ENCODE measurements at places on chromosomes 3 and 15.

- no peak for DNase-seq
Measured at GRCh38 chr3:126438746-126439145, 36.9 kb downstream of the ZXDC start.

DNA sequence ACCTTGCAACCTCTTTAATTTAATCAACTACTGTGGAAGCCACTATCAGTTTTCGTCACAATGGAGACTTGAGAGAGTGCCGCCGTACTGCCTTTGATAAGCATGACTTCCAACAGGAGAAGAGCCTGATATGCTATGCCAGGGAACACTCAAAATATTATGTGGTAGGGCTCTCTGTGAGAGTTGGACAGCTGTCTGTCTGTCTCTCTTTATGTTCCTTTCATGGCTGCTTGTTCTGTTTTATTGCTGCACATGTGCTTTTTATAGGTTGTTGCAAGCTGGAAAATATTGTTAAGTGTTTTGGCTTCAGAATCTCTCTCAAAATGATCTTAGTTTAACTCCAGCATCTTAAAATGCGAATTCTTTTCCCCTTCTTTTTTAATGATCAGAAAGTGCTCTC is 249.4 kb upstream of the RARB start:
- DNase-seq: no peak

DNA sequence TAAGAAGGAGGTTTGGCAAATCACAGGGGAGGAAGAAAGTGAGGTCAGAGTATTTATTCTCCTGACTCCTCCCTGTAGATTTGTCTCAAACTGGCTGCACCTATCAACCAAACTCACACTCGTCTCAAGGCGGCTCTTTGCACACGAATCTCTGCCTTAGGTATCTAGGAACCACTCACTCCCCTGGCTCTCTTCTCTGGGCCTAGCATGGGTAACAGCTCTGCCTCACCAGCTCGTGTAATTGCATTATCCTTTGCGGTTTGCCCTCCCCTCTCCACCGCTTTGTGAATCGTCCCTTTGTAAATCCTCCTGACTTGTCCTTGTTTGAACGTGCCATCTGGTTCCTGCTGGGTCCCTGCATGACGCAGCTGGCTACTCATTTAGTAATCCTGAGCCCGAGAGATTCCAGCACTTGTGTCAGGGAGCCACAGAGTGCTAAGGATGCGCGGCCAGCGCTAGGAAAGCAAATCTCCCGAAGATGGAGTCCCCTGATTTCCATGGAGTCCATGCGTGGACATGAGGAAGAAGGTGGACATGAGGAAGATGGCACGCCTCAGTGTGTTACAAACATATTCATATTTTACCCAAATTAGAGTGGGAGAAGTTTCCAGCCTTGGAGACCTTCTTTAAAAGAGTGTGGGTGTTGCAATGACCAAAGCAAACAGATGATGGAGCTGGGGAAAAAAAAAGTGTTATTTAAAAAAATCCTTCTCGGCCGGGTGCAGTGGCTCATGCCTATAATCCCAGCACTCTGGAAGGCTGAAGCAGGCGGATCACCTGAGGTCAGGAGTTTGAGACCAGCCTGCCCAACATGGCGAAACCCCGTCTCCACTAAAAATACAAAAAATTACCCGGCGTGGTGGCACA is 26.7 kb downstream of the NRROS start:
- no peak for DNase-seq

GRCh38 chr3:196496183-196496582 is 7.4 kb downstream of the RNF168 start:
- no peak for DNase-seq

GRCh38 chr15:64807751-64808222 is 17.7 kb downstream of the PIF1 start:
- DNase-seq: no peak

DNA sequence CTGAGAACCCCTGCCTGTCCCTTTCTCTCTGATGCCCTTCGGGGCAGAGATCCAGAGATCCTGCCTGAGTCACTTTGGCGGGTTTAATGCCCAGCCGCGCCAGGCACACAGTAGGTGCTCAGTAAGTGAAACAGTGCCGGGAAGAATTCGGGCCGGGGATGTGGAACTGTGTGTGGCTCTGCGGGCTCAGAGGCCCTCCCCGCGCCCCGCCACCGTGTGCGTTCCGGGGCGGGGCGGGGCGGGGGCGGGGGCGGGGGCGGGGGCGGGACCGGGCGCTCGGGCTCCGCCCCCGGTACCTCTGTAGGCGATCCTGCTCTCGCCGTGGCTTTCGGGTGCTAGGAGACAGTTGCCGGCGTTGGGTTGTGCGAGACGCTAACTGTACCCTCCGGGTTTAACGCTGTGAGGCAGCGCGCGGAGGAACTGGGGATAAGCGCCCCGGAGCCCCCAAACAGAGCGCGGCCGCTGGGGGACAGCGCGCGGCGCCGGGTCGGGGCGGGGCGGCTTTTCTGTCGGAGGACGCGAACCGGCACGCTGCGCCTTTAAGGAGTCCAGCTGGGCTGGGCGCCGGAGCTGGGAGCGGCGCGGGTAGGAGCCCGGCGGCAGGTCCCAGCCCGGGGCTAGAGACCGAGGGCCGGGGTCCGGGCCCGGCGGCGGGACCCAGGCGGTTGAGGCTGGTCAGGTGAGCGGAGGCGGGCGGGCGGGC is at the start of gene ABHD6:
Gene ABHD6, plus strand, starts transcription at position 555 of the 703 bp plus-strand sequence. CDS start 18,795 bp downstream, outside the sequence.
- peak; percentile 81 for DNase-seq

DNA sequence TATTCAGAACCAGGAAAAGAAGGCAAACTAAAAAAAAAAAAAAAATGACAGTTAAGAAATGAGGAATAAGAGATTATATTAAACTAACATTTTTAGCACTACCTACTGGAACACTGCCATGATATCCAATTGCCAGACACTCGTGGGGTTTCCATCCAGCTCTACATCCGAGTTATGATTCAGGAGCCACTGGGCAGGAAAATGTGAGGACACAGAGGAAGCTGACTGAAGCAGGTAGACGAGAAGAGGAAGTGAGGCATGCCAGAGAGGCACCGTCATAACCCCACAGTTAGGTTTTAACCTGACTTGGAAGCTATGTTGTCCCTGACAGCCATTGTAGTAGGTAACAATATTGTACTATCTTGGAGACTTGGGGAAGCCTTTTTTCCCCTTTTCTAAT is 495.0 kb downstream of the NLGN1 start:
- DNase-seq: peak; percentile 73

DNA sequence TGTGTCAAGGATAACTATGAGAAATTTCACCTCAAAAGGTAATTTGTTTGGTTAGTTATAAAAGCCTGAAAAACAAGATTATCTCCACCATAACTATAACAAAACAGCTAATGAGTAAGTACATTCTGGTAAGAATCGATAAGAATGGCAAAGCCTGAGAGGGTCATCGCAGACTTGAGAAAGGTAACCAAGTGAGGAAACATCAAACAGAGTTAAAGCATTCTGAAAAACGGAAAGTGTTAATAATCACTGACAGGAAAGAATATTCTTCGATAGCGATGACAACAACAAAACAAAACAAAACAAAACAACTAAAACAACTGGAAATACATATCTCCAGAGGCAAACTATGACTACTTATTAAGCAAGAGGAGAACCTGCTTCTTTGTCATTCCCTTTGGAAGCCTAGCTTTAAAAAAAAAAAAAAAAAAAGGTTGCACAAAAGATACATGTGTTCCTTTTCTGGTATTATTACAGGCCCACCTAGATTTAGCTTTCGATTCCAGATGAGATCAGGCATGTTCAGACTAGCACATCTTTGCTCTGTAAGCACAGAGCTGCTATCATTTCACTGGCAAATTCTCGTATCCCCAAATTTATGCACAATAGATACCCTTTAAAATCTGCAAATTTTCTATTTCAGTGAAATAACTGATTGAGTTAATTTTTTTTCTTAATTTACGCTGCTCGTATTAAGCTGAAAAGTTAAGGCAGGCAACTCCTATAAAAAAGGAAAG is 155.6 kb downstream of the TIGIT start:
- DNase-seq: no peak

Measured in RPMI8226 (cell line).